ENCODE measurements at places on chromosomes 3 and 15. TPM values are rescaled to one million over a fixed set of nuclear protein-coding genes. Genes with fewer than 3 reads are reported as not detected.

Gene STAB1
- 10.3 TPM for total RNA-seq

Gene ALDH1L1
- 108 TPM for total RNA-seq

Gene FRMD5
- not detected for total RNA-seq

Gene MAP1A
- 3.5 TPM for total RNA-seq

Gene TRPM1
- not detected for total RNA-seq

Gene WDR82
- total RNA-seq: 54.1 TPM

Gene GRAMD2A
- total RNA-seq: not detected

Gene CPNE4
- total RNA-seq: not detected

Gene KCNMB2
- not detected for total RNA-seq

Gene PLOD2
- 3.4 TPM for total RNA-seq

Gene RAB7A
- total RNA-seq: 102 TPM

Gene BNIP2
- 147 TPM for total RNA-seq

Gene FHIT
- 0.72 TPM for total RNA-seq

Gene FOXL2NB
- not detected for total RNA-seq

Gene FBXL2
- total RNA-seq: 1.9 TPM

Gene CNTN4
- total RNA-seq: 1.9 TPM

Gene SLC28A2
- not detected for total RNA-seq

Measured in gastrocnemius medialis (tissue), 4 donors.